ENCODE measurements at places on chromosomes 12 and 14.

GRCh38 chr12:53213348-53213747 lies 6.3 kb upstream of the ITGB7 start:
- DNase-seq = peak; percentile 61

DNA sequence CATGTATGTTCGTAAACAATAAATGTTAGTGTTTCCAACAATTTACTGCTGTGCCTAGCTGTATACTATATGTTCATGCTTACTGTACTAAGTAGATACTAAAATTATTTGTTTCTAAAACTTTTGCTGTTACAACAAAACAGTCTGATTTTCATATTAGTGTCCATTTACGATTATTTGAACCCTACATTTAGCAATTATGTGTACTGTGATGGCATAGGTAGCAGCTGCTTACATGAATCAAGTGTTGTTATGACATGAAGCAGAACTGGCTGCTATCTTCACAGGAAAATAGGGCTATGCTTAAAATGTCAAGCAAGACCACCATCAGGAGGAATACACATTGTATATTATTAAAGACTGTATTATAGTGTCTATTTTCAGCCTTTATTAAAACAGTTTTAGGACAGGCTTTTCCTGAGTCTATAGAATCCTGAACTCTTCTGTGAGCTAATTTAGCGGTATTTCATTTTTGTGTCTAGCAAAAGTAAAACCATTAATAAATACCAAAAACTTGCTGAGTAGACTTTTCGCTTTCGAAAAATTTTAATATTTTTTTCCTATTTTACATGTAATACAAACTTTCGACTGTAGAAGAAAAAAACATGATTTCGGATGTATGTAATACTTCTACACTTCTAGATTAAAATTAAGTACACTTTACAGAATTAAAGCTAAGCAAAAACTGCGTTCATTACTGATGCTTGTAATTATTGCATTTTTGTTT lies 1.1 kb upstream of the WDR89 start:
- no peak for DNase-seq

DNA sequence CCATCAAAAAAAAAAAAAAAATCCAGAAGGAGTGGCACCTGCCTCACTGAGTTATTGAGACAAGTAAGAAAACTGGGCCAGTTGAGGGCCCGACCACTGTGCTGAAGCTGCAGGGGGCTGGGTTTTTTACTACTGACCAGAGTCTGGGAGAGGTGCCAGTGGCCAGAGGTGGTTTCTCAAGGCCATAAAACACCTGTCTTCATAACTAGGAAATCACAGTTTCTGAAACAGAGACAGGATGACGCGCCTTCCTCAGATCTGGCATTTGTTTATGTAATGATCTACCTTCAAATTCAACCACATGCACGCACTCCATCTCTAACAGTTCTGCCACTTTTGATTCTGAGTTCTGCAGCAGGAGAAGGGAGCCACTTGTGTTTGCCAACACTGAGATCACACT lies 12.7 kb downstream of the TSPAN11 start:
- no peak for DNase-seq

DNA sequence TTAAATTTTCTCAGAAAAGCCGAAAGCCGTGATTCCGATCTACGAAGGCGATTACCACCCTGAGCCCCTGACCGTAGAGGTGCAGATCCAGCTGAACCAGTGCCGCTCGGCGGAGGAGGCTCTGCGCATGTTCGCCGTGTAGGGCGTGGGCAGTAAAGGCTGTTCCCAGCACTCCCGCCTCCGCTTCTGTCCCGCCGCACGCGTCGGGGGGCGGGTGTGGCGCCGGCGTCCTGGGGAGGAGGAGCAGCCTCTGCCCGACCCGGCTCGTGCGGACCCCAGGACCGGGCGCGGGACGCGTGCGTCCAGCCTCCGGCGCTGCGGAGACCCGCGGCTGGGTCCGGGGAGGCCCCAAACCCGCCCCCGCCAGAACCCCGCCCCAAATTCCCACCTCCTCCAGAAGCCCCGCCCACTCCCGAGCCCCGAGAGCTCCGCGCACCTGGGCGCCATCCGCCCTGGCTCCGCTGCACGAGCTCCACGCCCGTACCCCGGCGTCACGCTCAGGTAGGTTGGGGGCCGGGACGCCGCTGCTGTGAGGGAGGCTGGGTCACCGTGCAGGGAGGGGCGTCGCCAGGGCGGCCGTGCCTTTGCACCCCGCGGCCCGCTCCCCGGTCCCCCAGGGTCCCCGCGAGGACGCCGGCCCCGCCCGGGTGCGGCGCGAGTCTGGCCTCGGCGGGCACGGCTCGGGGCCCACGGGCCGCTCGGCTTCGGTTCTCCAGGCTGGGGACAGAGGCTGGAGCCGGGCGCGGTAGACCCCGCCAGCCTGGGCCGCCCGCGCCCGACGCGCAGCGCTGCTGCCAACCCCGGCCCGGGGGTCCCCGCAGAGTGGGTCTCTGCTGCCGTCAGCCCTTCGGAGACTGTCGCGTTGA lies at the start of gene B3GNT4:
B3GNT4 (plus strand) TSS at position 409 of the 866 bp plus-strand sequence. CDS start 910 bp downstream, outside the sequence.
- DNase-seq = peak; percentile 31

GRCh38 chr14:28757786-28758185 lies 8.8 kb upstream of the FOXG1 start:
- DNase-seq = no peak

GRCh38 chr12:54601841-54602240 lies 13.4 kb upstream of the PPP1R1A start:
- no peak for DNase-seq

DNA sequence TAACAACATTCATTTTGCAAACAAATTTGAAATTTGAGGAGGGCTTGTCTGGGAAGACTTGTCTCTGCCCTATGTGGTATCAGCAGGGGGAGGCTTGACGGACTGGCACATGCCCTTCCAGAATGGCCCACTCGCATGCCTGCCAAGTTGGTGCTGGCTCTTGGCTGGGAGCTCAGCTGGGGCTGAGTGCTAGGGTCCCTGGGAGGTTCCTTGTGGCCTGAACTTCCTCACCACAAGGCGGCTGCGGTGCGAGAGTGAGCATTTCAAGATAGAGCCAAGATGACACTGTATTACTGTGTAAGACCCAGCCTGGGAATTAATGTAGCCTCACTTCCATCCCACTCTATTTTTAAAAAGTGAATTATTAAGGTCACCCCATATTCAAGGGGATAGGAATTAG lies 271.6 kb upstream of the PLEKHG7 start:
- peak; percentile 15 for DNase-seq

GRCh38 chr12:130952171-130952954 lies 1.3 kb upstream of the ADGRD1 start:
- no peak for DNase-seq

- DNase-seq = no peak
These were observed 28.6 kb downstream of the FLVCR2 start for GRCh38 chr14:75607044-75607443.

DNA sequence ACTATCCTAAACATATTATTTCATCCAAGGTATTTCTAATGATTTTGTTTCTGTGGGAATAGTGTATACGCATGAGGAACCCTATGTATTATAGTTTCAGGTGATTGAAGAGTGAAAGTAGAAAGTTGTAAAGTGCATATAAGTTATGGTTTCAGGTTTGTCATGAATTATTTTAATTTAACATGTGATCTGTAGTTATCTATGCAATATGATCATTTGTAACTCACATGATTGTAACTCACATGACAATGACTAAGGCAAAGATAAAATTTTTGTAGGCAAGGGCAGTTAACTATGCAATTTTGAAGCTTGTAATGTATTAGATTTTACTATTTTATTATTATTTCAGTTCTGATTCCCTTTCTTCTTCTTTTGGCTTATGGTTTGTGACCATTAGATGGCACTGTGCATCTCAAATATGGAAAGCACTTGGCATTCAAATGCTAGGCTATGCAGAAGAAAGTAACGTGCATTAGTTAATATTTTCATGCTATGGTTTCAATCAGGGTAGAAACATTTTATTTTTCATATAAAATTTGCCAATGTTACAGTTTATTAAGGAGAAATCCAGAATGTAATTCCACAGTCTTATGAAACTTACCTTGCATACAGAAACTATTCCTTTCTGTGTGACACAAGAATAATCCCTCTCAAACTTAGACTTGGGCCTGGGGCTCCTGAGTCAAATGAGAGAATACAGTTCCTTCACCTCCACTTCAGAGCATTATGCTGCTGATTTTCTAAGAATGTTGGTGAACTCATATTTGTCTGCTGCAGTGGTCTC lies 15.8 kb upstream of the TMEM30B start:
- DNase-seq = no peak

DNA sequence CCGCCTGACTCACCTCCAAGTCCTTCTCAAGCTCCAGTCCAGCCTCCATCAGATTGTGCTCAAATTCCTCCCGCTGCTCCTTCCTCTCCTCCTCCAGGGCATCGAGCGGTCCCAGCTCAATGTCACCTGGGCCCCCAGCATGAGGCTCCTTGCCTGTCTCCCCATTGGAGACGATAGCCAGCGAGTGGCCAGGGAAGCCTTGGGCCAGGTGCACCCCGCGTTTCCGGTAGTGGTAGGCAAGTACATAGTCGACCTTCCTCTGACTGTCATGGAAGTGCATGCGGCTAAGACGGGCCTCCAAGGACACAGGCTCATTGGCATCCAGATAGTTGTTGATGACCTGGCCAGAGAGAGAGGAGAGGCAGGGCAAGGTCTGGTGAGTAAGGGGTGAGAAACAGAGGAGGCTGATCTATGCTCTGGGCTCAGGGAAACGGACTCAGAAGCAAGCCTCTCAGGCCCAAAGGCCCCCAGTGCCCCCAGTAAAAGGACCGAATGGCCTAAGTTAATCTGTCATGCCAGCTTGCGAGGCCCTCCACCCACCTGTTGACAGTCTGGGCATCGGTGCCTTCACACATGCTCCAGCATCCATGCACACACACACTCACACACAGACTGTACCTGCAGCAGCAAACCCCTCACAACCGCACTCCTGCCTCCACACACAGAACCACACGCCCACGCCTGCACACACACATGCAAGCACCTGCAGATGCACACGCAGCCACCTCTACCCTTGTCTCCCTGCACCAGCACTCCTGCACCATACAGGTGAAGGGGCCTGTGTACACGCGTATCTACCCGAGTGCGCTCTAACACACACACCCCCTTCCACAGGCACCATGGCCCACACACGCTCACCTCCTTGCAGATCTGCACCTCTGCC lies 23.8 kb downstream of the ANO2 start:
- DNase-seq = no peak

- DNase-seq = no peak
These were observed 109.8 kb upstream of the CPSF6 start for GRCh38 chr12:69129564-69129963.

- DNase-seq = peak; percentile 62
These were observed 20.5 kb upstream of the ITPR2 start for GRCh38 chr12:26853303-26854030.

DNA sequence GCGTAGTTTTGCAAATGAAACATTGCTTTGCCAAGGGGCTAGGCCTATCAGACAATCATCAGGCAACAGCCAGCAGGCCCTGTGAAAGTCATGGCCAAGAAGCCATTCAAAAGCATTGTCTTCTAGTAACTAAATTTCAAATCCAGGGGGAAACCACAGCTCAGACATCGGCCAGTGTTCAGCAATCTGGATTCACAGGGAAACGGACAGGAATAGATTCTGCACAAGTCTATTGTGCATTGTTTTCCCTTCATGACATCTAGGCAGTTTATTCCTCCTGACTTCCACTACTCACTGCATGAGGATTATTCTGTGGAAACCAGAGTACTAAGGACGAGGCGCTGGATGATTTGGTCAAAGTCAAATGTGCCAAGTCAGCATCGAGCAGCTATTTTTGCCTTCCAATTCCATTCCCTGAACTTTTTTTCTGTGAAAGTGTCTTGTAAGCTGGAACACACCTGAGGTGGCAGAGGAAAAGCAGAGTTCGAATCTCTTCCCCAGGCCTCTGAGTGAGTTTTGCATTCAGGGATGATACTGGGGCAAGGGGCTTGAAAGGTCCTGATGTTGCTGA lies 75.4 kb downstream of the VCPKMT start:
- no peak for DNase-seq

GRCh38 chr14:62934439-62934838 lies 110.8 kb downstream of the KCNH5 start:
- DNase-seq = no peak

- DNase-seq = no peak
These were observed 26.7 kb downstream of the ELK3 start for GRCh38 chr12:96220902-96221301.

DNA sequence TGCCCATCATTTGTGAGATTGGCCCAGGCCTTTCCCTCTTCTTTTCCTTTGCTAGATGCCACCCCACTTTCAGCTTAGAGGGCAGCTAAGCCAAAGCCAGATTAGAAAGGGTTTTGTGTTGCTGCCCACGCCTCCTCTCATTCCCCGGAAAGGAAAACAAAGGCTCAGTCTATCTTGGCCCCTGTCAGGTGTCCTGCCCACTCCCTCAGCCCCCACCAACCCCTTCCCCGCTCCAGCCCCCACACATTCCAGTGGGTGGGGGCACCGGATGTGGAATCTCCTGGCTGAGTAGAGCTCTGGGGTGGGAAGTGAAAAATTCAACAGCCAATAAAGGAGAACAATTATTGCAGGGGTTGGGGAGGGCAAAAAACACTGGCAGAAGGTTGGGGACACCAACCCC lies 2.2 kb downstream of the BLOC1S1 start:
- DNase-seq = no peak

DNA sequence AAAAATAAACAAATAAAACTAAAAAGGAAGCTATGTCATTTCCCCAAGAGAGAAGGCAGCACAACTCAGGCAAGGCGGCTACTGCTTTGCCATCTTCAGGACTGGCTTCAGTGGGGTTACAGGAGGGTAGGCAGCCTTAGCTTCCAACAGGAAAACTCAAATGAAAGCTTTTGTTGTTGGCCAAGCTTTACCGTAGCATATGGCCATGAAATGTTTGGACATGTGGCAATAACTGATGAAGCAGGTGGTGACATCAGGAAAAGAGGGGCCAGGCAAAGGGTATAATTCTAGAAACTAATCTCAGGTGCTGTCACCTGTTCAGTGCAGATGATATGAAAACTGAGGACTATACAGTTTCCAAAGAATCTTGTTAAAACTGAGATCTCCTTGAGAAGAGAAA lies 22.8 kb upstream of the NPFF start:
- DNase-seq = no peak

GRCh38 chr14:19799880-19800279 lies 3.7 kb upstream of the OR4N2 start:
- no peak for DNase-seq

- DNase-seq = peak; percentile 14
These were observed 52.2 kb downstream of the ATXN2 start for GRCh38 chr12:111546758-111547383.

DNA sequence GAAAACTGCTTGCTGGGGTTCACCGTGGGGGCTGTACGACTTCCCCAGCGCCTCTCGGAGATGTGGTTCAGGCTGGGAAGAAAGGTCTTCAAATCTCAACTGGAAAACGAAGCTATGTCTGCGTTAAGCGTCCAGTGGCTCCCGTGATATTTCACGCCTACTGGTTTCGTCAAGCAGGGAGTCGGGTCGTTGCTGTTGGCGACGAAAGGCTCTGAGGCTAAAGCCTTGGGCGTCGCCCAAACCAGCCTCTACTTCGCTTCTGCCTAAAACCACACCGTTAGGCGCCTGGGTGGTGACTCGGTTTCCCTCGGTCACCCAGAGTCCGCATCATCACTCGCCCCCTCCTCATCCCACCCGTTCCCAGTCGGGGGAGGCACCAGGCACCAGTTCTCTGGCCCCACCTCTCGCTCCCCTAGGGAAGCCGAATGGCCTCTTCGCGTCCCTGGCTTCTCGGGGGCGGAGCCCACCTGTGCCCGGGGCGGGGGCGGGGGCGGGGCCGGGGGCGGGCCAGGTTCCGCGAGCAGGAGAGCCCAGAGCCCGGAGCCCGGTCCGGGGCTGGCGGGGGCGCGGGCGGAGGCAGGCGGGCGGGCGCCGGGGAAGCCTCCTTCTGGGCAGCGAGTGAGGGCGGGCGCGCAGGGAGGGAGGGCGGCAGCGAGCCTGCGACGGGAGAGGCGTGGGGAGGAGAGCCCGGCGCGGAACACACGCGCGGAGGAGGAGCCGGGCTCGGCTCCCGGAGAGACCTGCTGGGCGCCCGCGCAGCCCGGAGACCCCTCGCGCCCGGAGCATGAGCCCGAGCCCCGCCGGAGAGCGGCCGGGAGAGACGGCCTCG lies at the start of gene B4GALNT3:
B4GALNT3 (plus strand) TSS at position 510 of the 829 bp plus-strand sequence. CDS start 438 bp downstream, outside the sequence.
- DNase-seq = no peak

Data from stimulated activated CD4-positive, alpha-beta T cell treated with anti-CD3 and anti-CD28 coated beads, Interleukin-12 subunit alpha, Interleukin-12 subunit beta, amount 100 ng/mL, for 24 hours (primary cell).